ENCODE measurements at places on chromosomes 12 and 14.

DNA sequence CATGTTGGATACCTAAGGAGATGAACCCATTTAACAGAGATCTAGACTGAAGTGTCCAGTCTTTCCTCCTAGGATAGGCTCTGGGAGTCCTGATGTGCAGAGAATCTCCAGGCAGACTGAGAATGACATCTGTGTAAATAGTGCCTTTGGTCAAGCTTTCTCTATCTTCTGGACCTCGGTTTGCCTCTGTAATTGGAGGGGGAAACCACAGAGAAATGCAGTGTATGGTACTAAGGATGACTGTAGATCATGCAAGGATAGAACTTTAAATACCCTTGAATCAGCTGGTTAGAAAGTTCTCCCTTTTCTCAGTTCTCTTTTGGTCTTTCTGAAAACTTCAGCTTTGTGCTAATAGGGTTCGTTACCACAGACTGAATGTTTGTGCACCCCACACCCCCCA lies 112.2 kb downstream of the PTPN11 start:
- DNase-seq: no peak

DNA sequence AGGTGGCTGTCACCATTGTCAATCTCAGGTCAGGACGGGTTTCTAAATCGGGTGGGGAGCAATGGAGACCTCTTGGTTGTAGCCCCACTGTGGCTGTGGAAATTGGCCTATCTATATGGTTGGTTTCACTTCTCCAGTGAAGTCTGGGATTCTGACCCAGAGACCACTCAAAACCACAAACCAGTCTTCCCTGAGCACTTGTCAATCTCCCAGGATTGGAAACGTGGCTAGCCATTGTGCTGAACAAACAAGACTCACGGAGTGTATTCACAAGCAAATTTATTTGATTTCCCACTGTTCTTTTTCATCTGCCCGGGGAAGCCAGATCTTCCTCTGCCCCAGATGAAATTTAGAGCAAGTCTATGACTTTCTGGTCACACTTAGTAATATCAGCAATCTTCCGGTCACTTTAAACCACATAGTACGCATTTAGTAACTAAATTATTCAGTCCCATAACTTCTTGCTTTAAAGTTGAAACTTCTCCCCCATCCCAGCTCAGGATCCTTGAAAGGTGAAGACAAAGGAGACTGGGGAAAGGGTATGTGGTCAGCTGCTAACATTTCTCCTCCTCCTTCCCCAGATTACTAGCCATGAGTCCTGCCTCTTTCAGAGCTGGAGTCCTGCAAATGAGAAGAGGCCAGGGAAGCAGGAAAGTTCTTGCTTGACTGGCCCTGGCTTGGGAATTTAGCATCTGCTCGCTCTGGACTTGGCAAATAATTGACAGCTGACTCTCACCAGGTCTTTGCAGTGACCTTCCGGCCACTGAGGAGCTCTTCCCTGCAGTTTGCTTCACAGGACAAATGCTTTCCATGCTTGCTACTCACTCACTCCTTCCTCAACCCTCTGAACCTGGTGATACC lies 123.2 kb upstream of the MAX start:
- no peak for DNase-seq

DNA sequence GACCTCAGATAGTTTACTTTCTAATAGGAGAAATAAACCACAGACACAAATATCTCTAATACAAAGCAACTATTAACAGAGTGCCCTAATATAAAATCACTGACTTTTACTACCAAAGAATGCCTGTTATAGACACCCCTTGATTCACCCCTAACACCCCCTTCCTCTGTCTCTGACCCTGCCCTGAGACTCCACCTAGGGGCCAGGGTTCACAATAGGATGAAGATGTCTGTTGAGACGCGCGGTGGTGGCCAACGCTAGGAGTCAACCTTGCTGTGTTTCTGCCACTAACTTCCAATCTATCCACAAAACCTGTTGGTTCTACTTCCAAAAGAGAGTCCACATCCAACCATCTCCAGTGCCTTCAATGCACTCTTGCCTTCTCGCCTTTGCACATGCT lies 10.9 kb upstream of the TC2N start:
- DNase-seq: no peak

GRCh38 chr12:120817559-120818330 lies 86.4 kb downstream of the SPPL3 start:
- DNase-seq: no peak

- no peak for DNase-seq
Measured at GRCh38 chr12:27013611-27014084, 536 bp downstream of the TM7SF3 start.

GRCh38 chr14:87060405-87060804 lies 932.6 kb downstream of the GALC start:
- DNase-seq: no peak

DNA sequence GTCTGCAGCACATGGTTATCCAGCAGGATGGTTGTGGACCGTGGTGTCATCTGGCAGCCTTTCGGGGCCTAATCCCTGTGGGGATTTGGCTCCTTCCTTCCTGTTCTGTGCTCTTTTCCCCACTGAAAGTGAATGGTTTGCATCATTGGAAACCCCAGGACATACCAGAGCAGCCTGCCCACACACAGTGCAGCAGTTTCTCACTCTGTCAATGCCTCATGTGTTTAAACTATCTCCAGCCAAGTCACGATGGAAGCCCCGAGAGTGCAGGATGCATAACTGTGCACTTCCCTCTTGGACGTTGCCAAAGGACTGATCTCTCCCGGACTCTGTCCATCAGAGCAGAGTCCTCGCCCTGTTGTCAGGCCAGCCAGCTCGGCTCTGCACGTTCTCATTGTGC lies 29.0 kb upstream of the AMN start:
- peak; percentile 88 for DNase-seq

DNA sequence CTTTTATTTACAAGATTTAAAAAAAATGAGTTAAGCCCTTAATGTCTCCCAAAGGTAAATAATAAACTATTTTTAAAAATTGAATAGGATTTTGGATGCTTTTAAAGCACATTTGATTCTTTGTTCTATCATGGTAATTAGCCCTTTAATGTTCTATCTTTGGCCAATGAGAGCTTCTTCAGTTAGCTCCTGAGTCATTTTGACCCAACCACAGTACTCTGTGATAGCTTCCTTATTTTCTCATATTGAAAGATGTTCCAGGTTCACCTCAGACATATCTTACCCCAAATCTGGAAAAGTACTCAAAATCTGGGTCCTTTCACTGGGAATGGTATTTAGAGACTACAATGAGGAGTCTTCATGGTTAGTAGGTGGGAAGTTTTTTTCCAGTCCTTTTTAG lies 98.0 kb downstream of the MYRFL start:
- no peak for DNase-seq

- DNase-seq: no peak
Measured at GRCh38 chr14:22886500-22887259, 3.7 kb downstream of the REM2 start.

DNA sequence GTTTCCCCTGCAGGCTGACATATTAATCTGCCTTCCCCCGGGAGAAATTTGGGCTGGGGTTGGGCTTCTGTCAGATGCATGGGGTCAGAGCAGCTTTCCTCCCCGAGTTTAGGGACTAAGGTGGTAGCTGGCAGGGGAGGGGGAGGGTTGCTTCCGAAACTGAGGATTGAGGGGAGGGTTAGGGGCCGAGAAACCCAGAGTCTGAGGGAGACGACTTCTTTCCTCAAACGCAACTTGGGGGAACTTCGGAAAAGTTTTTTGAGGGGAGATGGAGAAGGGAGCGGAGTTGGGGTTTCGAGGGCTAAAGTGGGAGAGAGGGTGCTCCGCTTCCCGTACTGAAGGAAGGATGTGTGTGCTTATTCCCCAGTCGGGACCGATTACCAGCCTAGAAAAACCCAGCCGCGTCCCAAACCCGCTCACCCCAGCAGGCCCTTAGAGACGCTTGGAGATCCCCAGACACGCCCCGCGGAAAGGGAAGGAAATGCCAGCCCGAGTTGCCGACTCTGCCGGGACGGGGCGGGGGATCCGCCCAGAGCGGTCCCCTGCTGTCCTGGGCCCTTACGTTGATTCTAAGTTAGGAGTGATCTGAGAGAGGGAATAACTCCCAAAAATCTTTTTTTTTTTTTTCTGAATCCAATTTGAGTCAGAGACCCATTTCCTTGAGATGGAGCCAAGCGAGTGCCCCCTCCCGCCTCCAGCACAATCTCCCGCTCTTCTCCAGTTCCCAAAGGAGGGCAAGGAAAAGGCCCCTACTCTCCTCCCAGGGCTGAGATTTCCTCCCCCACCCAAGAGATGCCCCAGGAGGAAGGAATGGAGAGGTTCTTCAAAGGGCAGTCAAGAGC lies 61.9 kb downstream of the SMUG1 start:
- no peak for DNase-seq

DNA sequence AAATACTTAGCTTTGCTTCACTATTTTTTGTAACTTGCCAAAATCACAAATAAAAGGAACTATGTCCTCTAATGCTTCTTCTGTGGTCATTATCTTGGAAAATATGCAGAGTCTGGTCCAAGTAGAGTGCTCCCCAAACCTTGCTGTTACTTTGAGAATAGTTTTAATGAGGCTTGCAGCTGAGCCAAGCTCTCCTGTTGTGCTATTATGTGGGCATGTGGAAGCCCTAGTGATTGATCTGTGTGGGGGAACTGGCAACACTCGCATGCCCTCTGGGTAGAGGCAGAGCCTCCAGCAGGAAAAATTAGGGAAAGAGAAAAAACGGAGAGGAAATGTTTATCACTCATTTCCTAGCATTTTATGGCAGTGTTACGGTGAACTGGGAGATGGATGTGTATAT lies 473.1 kb downstream of the EGLN3 start:
- no peak for DNase-seq
